ENCODE measurements at places on chromosomes 3 and 15. TPM values are rescaled to one million over a fixed set of nuclear protein-coding genes. Genes with fewer than 3 reads are reported as not detected.

- DNase-seq, result no peak
These were observed 311.7 kb upstream of the DPH6 start for GRCh38 chr15:35857567-35858226.

DNA sequence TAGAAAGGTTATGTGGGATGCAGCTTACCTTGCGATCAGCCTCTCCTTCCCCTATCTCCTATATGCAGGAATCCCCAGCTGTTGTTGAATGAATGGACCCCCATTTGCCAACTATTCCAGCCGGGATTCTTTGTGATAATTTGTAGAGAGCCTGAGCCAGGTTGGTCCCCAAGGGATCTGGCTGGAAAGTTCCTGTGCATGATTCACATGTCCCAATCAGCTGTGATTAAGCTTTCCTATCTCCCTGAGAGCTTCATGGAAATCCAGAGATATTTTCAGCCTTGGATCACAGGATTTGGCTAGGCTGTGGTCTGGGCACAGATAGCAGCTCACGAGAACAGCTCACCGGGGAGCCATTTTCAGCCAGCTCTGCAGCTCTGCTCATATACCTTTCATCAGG is 76.7 kb downstream of the ARNT2 start:
- no peak for DNase-seq

DNA sequence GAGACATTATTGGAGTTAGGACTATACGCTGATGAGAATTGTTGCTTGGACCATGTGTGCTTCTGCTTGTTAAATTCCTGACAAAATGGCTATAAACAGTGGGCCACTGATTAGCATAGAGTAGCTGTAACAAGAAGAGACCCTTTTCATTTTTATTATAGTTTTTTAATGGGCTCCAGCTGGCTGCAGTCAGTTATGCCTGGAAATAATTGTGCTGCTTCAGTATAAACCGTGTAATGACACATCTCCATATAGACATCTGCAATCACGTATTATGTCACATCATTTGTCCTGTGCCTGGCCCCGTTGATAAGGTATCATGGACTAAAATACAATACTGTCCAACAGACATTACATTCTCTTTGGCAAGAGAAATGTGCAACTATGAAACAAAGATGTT is 50.9 kb downstream of the ARPP21 start:
- DNase-seq, result no peak

- DNase-seq, result no peak
These were observed 481.1 kb downstream of the ZNF385D start for GRCh38 chr3:21269882-21270281.

DNA sequence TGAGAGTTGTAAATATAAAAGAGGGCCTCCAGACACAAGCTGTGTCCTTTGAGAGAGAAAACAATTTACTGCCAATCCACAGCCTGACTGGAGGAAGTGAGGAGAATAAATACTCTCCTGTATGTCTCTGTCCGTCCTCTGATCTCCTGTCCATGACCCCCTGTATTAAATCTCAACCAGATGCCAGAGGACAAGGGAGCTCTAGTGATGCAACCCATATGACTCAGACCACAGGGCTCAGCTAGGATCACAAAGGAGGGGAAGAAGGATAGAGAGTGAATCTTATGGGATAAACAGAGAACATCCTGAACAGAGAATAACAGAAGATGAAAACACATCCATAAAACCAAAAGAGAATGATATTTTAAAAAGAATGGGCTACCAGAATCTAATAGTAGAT is 482.6 kb downstream of the PLOD2 start:
- DNase-seq, result no peak

GRCh38 chr3:142613491-142613890 is 17.3 kb downstream of the PLS1 start:
- no peak for DNase-seq

ADAMTS9 gene
- polyA plus RNA-seq, result 151 TPM

RPL14 gene
- polyA plus RNA-seq, result 1,876 TPM

ETV5 gene
- polyA plus RNA-seq, result 29.8 TPM

BLM gene
- polyA plus RNA-seq, result 13.9 TPM
